Thoracic aorta (tissue), 2 donors: ENCODE measurements at places on chromosomes 2 and 18.
A peak's percentile ranks its signal among the peaks of the same experiment; 100 is the strongest.

GRCh38 chr2:142323206-142323605 lies 192.4 kb upstream of the LRP1B start:
- no peak for DNase-seq

DNA sequence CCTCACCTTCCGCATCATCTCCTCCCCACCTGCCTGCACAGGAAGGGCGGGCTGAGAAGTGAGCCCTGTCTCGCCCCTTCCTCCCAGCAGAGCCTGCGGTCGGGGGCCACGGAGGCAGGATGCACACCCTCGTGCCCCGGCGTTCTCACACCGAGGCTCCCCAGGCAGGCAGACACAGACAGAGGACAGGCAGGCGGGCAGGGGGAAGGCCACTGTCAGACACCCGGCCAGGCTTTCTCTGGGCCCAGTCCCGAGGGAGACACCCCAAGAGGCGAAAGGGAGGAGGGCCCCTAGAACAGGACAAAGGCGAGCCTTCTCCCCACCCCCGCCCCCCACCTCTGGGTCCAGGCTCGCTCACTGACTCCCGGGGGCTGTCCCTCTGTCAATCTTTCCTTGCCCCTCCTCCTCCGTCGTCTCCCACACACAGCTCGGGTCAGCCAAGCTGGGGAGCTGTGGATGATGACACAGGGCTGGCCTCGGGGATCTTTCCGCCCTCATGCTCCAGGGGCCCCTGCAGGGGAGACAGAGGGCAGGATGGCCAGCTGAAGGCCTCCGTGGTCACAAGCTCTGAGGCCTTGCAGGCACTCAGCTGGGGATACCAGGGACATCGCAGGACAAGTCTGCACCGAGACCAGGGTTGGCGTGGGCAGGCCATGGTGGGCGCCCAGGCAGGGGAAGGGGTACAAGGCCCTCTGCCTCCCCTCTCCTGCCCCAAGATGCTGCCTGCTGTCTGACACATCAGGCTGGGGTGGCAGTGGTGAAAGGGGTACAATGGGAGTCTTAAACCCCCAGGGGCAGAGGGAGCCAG lies 24.9 kb downstream of the BIN1 start:
- no peak for DNase-seq

DNA sequence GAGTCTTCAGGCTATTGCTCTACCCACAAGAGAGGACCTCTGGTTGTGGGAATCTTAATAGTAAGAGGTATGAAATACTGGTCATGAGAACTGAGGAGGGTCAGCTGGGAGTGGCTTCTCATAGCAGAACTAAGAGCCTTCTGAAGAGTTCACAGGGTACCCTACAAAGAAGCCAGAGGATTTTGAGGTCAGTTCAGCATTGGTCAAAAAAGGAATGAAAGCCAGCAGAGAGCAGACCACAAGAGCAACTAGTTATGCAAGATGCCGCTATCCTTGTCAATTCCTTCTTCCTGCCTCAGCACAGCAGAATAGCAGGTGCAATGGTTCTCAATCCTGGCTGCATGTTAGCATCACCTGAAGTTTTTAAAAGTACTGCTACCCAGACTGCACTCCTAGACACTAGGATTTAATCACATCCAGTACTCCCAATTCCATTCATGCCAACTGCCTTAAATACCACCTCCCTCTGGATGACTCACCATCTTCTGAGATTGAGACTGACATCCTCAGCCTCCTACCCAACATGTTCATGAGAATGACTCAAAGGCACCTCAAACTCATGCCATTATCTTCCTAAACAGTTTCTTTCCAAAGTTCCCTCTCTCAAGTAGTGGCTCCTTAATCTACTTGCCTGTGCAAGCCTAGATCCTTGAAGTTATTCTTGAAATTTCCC lies 81.0 kb upstream of the RBMS1 start:
- DNase-seq, result no peak

- no peak for DNase-seq
These were observed 20.2 kb upstream of the SSB start for GRCh38 chr2:169778446-169778845.

GRCh38 chr2:11758647-11759046 lies 12.2 kb downstream of the LPIN1 start:
- no peak for DNase-seq

DNA sequence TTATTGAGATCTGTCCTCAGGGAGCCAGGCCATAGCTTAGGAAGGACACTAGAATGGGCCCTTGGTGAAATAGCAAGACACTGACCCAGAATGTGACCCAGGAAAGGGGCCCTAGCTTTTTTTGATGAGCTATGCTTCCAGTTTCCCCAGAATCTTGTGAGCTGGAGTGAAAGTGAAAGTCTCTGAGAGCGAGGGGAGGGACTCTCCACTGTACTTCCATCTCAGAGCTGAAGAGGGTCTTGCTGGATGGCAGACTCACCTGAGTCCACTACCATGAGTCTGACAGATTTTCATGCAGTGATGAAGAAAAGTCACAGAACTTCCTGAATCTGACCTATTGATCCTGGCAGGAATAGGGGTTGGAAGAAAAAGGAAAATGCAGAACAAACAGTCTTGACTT lies 3.1 kb downstream of the ARHGAP25 start:
- no peak for DNase-seq

GRCh38 chr2:85613717-85614515 lies 2.0 kb upstream of the C2orf68 start:
- DNase-seq, result no peak

DNA sequence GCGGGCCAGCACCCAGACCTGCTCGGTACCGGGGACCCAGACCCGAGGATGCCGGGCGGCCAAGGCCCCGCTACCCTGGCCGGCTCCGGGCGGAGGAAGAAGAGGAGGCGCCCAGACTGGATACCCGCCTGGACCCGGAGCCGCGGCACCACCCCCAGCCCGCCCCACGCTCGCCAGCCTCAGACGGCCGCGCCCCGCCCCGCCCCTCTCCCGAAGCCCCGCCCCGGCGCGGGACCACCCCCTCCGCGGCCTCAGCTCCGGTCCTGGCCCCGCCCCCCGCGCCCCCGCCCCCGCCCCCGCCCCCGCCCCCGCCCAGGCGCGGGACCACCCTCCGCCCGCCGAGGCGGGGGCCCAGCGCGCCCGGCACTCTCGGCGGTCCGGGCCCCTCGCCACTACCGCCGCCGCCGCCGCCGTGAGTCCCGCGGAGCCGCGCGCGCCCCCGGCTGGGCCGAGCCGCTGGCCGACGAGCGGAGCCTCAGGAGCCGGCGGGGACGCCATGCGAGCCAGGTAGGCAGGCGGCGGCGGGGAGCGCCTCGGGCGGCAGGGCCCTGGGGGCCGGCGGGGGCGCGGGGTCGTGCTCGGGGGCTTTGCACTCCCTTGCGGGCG lies at the start of gene SH3BP4:
SH3BP4 (plus strand) TSS at position 354 of the 606 bp plus-strand sequence. CDS start 82,986 bp downstream, outside the sequence.
- DNase-seq, result peak; percentile 40

GRCh38 chr2:239779584-239779983 lies 245.6 kb downstream of the NDUFA10 start:
- DNase-seq, result no peak

DNA sequence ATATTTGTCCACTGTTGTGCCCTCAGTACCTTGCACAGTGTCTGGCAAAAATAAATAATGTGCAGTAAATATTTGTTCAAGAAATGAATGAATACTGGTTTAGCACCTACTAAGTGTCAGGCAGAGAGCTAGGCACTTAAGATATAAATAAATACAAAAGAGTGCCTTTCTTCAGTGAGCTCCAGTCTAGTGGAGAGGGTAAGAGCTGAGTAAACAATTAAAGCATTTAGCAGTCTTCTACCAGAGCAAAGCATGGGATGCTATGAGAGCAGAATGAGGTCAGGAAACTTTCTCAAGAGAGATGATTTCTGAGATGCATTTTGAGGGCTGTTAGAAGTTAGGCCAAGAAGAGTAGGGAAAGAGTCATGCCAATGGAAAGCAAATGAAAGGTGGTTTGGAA lies 314.7 kb downstream of the DSC3 start:
- no peak for DNase-seq

DNA sequence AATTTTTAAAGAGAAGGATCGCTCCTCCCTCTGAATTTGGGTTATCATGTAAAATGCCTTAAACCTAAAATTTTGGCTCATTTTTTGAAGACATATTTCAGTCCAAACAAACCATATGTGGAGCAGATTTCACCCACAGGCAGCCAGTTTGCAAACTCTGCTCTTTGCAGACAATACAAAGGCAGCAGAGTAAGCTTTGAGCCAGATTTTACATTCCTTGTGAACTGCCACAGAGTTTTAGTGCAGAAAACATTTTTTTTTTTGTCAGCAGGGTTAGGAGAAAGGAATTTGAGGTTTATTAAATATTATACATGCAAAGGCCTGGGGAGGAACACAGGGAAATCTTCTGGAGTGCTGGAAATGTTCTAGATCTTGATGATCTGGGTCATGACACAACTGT lies 171.9 kb upstream of the FN1 start:
- no peak for DNase-seq

DNA sequence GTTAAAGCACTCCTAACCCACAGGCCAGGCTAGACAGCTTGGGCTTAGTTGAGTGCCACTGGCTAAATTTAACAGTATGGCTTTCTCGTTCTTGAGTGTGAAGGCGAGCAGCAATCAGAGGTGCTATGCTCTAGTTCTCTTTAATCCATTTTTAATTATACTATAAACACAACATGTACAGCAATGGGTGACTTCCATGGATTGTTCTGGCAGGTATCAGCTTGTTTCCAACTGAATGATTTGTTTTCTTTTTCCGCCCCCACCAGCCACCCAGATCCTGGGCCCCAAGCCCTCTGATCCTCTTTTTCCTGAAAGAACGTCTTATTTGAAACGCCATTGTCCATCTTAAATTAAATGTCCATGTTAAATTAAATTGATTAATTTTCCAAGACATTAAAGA lies 244.8 kb downstream of the IKZF2 start:
- no peak for DNase-seq

GRCh38 chr2:178811901-178812300 lies 4.7 kb upstream of the TTN start:
- no peak for DNase-seq

DNA sequence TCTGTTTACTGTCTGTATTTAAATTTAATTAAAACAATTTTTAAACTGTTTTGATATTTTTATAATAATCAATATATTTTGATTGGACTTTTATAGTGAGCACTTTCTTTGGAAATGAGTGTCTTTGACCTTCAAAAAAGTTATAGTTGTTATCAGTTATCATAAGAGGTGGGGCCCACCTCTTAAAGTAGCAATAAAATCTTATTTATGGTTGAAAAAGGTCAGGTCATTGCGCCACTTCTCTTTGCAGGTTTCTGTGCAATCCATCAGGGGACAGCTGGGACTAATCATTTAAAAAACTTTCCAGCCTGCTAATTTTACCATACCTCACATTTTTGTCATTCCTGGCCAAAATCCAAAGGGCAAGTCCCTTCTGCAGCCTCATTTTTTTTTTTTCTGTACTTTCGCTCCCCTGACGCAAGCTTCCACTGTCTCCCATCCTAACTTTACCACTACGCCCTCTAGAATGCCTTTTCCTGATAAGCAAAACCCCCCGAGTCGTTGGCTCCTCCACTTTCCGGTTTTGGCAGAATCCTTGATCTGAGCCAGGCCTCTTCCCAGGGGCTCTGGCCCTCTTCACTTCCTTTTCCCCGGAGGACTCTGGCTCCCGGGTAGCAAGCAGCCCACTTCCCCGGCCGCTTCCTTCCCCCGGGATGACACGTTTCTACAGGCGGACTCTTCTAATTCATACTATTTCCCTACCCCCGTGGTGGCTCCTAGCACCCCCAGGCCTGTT lies 1.1 kb upstream of the SEH1L start:
- no peak for DNase-seq

DNA sequence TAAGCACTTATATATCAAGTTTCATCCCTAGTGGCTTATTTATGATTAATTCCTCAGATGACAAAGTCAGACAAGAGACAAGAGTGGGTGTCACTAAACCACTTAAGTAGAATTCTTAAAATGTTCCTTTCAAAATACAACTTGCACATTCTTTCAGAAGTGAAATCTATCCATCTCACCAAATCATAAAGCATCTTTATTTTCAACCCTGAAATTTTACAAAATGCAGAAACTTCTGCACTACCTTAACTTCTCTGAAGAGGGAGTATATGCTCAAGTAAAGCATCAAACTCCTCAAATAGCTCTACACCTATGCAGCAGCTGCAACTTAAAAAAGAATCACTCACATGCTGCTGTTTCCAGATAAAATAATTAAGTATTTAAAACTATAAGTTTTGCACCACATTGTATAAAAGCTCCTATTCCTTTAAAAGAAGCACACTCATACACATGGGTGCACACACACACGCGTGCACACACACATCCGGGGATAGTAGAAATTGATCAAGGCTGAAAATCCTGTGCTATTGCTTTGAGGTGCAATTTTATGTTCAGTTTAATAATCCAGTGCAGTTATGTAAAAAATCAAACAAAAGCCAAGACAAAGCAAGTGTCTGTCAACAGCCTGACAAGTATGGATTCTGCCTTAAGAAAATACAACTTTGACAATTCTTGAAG lies 244.5 kb downstream of the TCF4 start:
- no peak for DNase-seq

GRCh38 chr18:26133652-26134051 lies at the start of gene PSMA8:
Gene PSMA8, plus strand, starts transcription at chr18:26133869. Its CDS starts 97 bp downstream, at chr18:26133966.
- no peak for DNase-seq

DNA sequence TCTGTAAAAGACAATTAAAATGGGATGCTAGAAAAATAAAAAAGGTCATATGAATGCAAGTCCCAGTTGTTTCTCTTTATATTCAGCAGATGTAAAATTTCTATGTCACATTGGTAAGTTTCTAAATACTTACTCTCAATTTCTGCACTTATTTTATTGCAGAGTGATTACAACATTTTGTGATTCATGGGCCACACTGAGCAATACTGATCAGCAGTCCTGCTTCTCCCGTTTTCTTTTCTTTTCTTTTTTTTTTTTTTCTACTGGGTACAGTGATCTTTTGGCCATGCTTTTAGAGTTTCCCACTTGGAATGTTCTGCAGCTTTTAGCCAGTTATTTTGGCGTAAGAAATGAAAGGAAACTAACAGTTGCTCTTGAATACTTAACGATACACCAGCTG lies 38.8 kb downstream of the LIMS1 start:
- no peak for DNase-seq

- DNase-seq, result no peak
These were observed 4.4 kb upstream of the BAZ2B start for GRCh38 chr2:159620796-159621195.

GRCh38 chr2:180971811-180972210 lies 8.6 kb upstream of the UBE2E3 start:
- no peak for DNase-seq

GRCh38 chr2:240994171-240994896 lies 4.1 kb upstream of the SNED1 start:
- no peak for DNase-seq

- no peak for DNase-seq
These were observed 1.3 kb downstream of the TWIST2 start for GRCh38 chr2:238848976-238849853.

- no peak for DNase-seq
These were observed 41.7 kb downstream of the SH3BP4 start for GRCh38 chr2:234993541-234993981.

DNA sequence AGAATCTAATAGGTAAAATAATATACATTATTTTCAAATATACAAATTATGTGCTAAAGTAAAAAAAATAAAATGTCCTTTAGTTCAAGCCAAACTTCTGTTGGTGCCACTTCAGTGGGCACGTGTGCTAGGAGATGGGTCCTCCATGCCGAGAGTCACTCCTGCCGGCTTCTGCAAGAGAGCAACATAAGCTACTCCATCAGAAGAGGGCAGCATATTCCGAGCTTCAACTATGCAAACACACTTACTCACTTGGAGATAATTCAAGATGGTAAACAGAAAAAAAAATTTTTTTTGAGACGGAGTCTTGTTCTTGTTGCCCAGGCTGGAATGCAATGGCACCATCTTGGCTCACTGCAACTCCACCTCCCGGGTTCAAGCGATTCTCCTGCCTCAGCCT lies 24.4 kb downstream of the CNOT11 start:
- DNase-seq, result no peak

- no peak for DNase-seq
These were observed 216.6 kb downstream of the HNMT start for GRCh38 chr2:138180692-138181386.

- DNase-seq, result peak; percentile 51
These were observed 170.2 kb downstream of the PRKCE start for GRCh38 chr2:45821558-45822271.
